ENCODE measurements at places on chromosomes 11 and 22.

DNA sequence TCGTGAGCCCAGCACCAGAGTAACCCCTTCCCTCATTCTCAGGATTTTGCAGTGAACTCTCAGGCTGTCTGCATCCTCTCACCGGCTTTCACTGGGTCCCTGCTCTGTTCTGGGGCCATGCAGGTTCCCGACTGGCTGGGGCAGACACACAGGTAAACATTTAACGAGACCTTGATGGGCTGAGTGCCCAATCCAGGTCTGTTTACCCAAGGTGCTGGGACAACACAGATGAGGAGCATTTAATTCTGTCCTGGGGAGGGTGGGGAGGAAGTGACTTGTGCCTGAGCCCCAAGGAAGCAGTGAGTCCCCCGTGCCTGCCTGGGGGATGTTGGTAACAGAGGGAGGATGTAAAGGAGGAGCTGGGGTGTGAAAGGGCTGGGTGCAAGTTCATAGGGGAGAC is 4.4 kb downstream of the BIK start:
- DNase-seq, result no peak

GRCh38 chr11:100630898-100631297 is 56.2 kb upstream of the ARHGAP42 start:
- DNase-seq, result no peak

DNA sequence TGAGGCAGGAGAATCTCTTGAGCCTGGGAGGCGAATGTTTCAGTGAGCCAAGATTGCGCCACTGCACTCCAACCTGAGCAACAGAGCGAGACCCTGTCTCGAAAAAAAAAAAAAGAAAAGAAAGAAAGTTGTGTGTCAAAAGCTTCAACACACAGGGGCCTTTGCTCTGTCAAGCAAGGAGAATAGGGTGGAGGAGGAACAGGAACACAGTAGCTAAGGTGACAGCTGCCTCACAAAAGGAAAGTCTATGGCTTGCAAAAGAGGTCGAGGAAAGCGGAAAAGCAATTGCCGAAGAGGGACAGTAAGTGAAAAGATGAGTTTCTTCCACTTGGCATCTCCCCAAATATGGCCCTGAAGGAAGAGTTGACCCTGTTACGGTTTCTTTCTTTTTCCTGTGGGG is 26.5 kb upstream of the TMA7B start:
- no peak for DNase-seq

- no peak for DNase-seq
Measured at GRCh38 chr11:17745023-17745772, 10.6 kb downstream of the KCNC1 start.

GRCh38 chr11:128201009-128201408 is 386.3 kb downstream of the ETS1 start:
- DNase-seq, result no peak

DNA sequence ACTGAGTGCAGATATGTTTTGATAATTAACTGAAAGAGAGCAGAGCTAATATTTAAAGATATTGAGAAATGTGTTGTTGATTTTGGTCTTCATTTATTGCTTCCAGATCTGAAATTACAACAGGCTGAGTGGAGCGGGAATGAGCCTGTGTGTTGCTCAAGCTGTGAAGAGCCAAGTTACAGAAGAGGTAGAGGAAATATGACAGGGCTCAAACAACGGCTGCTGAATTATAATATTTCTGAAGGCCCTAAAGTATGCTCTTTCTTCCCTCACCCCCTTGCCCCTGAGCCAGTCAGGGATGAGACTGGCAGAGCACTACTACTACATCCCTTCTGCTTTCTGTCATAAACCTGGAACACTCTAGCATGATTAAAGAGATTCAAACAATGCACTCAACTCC is 115.6 kb downstream of the FANCF start:
- no peak for DNase-seq

DNA sequence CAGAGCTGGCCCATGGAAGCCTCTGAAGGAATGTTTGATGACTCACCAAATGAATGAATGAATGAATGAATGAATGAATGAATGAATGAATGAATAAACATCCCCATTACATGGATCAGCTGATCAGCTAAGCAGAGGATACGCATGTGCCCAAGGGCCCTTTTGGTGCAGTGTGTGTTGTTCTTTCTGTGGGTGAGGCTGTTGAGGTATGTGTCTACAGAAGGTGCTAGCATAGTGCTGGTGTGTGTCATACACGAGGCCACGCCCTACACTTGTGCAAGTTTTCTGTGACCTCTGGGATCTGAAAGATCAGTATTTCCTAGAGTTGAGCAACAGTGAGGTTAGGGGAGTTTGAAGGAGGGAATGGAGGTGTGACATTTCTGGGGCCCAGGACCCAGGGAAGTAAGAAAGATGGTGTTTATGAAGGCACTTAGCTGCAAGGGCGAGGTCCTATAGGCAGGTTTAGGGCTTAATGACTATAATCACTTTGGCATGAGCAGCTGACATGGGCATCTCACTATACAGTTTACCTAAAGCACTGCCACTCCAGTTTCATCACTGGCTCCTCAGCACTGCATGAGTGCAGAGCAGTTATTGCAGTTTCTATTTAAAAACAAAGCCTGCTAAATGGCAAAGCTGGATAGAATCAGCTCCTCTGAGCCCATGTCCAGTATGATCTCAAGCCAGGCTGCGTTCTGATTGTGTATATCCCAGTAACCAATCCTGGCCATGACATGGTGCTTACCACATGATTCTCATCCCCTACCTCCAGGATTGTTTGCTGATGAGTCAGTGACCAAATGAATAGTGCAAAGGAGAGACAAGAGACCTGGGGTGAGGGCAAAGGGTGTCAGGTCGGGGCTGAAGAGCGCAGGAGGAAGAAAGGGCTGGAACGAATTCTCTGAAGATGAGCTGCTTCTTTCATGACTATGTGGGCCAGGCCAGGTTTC is 36.4 kb upstream of the E2F8 start:
- DNase-seq, result no peak

DNA sequence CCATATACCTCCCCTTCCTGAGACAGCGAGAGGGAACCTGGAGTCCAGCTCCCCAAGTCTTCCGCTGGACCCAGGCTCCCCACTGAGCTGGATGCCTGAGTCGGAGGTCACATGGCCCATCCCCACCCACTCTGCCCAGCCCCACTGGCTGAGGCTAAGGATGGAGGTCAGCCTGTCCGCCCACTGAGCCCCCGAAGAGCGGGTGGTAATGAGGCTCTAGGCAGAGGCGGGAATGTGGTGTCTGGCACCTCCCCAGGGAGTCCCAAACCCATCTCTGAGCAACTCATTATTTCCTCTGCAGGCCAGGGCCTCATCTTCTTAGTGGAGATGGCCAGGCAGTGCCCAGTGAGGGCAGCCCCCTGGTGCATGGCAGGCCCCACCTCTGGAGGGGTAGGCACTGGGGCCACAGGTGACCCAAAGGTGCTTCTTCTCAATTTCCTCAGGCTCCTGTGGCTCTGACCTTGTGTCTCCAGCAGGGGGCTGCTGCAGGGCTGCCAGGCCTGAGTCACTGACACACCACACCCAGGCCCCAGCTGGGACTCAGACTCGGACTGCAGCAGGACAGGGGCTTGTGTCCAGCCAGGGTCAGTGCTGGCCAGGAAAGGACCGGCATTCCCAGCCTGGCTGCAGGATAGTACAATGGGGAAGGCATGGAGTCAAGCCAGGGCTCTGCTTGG is 10.2 kb upstream of the PDE2A start:
- peak; percentile 60 for DNase-seq

DNA sequence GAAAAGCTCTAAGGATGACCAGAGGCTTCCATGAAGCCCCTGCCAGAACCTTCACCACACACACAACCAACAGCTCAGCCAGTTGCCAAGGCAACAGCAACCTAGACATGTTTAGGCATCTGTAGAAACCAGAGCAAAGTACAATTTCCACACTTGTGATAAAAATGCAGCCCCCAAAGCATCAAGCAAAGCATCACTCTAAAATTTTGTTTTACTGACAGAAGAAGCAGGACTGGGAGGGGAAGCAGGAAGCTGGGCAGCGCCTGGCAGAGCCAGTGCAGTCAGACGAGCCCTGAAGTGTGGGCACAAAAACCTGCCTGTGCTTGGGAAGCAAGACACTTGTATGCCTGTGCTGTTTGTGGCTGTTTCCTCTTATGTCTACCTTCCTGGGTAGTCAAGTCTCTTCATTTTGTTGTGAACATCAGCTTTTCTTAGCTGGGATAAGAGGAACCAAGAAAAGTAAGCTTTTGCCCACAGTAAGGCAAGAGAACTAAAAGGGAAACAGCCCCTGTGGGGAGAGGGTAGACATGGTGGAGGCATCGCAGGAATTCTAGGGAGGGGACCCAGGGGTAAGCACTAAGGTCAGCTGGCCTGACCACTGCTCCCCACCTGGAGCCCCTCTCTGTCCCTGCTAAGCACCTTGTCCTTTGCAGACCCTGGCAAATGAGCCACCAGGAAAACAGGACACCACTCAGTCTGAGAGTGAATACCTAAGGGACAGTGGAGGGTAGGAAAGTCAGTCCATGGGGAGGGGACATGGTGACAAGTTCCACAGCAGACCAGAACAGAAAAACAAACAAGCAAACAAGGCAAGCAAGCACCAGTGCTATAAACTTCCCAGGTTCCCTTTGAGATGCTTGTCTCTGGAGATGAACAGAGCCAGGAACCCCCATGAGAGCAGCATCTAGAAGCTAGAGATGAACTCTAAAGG is 13.4 kb downstream of the PACSIN2 start:
- no peak for DNase-seq

- no peak for DNase-seq
Measured at GRCh38 chr22:48258064-48258701, 1495.7 kb downstream of the TBC1D22A start.

DNA sequence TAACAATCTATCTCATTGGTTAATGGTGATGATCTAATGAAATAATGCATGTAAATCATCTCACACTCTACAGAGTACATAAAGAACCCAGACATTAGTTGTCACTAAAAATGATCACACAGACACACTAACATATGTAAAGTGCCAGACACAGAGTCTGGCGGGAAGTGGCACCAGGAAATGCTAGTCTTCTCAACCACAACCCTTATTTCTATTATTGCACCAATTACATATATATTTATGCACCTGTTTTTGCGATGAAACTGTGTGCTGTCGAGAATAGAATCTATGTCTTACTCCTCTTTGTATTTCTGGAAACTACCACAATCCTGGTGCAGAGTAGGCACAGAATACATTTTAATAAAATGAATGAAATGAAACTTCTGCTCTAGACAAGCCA is 25.9 kb upstream of the POU2AF3 start:
- DNase-seq, result no peak

GRCh38 chr22:35407362-35407761 is 7.4 kb downstream of the MCM5 start:
- no peak for DNase-seq

GRCh38 chr11:117421476-117421875 is 93.8 kb downstream of the CEP164 start:
- DNase-seq, result no peak

DNA sequence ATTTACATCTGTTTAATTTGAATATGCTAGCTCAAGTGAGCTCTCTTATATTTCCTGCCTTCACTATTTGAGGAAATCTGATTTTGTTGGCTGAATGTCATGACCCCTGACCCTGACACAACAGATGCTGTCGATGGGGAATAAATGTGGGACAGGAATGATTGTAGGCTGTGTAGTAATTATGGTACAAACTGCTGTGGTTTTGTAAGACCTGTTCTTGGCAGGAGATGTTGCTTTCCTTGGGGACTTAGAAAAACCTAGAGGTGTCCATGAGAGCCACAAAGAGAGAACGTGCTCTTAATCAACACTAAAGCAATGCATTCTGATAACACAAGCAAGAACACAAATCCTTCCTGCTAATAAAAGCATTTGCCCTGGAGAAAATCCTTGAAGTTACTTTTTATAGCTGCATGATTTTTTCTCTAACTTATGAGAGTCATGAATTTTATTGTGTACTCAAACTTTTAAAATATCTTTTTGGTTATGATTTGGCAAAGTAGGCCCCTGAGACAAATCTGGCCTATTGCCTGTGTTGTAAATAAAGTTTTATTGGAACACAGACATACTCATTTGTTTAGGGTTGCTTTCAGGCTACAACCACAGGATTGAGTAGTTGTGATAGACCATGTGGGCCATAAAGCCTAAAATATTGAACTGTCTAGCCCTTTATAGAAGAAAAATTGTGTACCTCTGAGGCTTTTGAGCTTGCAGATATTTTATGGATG is 90.2 kb downstream of the DDX10 start:
- DNase-seq, result no peak

DNA sequence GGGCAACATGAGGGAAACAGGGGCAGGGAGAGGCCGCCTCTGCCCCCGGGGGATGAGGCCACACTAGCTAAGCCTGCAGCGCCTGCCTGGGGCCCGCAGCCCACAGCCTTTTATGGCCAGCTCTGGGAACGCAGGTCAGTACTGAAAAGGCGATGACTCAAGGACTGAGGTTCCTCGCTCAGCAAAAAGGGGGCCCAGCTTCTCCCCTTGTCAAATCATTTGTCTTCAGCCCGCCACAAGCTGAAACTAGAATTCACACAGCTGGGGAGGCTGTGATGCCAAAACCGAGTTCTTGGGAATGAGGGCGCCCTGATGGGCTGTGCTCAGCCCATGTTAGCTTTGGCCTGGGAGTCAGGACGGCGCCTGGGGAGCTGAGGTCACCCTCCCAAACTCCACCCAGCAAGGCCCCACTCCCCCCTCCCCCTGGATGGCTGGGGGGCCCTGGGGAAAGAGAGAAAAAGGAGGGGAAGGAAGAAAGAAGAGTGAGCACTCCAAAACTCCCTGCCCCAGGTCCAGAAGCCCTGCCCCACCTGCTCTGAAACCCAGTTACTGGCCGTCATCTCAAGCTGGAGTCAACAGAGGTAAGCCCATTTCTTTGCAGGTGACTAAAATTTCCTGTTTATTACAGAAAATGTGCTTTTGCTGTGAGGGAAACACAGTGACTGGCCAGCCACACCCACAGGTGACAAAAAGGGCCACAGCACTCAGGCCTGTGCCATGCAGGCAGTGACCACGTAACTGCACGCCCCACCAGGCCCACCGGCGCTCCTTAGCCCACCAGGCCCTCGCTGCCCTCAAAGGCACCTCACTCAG is 13.7 kb downstream of the EHD1 start:
- no peak for DNase-seq

DNA sequence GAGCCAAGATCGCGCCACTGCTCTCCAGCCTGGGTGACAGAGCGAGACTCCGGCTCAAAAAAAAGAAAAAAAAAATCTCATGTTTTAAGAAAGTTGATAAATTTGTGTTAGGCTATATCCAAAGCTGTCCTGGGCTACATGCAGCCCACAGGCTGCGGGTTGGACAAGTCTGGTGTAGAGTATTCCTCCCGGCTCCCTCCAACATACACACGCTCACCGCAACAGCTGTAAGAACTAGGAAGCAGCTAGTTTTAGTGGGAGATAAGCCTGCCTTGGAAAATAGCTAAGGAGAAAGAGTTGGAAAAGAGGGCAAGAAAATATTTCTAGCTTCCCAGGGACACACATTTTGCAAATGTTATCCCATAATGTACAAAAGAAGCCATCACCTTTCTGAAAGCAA is 46.6 kb downstream of the CELF1 start:
- DNase-seq, result no peak

GRCh38 chr11:78220218-78221157 is 31.8 kb downstream of the USP35 start:
- no peak for DNase-seq

GRCh38 chr11:3849297-3849874 is 6.1 kb upstream of the STIM1 start:
- no peak for DNase-seq

- DNase-seq, result no peak
Measured at GRCh38 chr22:22935056-22935545, 47.5 kb downstream of the IGLL5 start.
